RWPE1 (cell line): ENCODE measurements at places on chromosomes 11 and 22.

DNA sequence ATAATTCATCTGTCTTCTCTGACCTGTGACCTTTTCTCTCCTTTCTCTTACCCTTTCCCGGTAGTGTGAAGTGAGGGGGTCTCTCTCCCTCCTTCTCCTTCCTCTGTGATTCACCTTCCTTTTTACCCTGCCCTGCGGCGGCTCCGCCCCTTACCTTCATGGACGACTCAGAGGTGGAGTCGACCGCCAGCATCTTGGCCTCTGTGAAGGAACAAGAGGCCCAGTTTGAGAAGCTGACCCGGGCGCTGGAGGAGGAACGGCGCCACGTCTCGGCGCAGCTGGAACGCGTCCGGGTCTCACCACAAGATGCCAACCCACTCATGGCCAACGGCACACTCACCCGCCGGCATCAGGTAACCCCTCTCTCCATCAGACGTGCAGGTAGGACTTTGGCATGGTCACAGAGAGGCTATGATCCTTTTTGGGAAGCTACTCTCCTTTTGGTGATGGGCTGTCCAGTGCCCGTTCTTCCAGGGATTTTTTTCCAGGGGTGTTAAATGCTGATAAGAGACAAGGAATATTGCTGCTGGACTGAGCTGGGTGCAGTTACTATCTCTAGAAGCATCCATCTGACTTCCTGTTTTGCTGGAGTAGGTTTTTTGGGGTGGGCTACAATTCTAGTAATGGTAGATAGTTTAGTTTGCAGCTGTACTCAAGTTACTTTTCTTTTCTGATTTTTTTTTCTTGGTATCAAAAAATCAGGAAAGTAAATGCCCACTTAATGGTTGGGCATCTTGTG is 29.9 kb downstream of the CTNND1 start:
- DNase-seq: no peak

- no peak for DNase-seq
These were observed 68.2 kb upstream of the ANO3 start for GRCh38 chr11:26263769-26264168.

- no peak for DNase-seq
These were observed 3.4 kb downstream of the CDON start for GRCh38 chr11:126059238-126059781.

- DNase-seq: peak; percentile 88
These were observed 85.4 kb downstream of the MTNR1B start for GRCh38 chr11:93054881-93055280.
